Esophagus squamous epithelium (tissue), 5 donors: ENCODE measurements at places on chromosomes 16 and 17.

DNA sequence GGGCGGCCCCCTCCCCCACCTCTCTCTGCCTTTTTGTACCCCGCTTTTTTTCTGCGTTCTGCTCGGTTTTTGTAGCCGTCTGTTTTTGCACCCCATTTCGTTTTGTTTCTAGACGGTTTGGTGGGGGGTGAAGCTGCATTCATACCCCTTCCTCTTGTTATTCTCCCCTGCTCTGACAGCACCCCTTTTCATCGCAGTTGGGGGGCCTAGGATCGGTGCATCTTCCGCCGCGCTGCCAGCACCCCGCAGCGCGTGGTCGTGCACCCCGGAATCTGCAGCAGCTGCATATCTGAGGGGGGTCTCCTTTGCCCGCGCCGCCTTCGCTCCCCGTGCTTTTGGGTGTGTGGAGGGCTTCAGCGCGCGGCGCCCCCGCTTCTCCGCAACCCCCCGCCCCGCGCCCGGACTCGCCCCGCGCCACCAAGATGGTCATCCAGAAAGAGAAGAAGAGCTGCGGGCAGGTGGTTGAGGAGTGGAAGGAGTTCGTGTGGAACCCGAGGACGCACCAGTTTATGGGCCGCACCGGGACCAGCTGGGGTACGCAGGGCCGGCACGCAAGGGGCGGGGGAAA is 455 bp downstream of the ATP1B2 start:
- no peak for DNase-seq

DNA sequence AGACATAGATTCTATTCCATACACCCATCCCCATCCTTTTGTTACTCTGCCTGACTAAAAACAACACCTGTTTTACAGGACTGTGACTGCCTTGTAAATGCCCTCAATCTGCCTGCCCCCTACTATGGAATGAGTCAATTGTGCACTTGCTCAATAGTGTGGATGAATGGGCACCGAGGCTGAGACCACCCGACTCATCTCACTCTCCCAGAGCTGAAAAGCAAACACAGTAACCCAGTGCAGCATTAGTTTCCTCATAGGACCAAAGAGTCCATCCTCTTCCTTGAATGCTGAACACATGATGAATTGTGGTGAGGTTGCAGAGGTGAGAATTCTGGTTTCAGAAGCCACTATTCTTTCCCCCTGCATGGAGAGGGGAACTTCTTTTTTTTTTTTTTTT is 233.7 kb downstream of the ZFHX3 start:
- DNase-seq, result no peak

DNA sequence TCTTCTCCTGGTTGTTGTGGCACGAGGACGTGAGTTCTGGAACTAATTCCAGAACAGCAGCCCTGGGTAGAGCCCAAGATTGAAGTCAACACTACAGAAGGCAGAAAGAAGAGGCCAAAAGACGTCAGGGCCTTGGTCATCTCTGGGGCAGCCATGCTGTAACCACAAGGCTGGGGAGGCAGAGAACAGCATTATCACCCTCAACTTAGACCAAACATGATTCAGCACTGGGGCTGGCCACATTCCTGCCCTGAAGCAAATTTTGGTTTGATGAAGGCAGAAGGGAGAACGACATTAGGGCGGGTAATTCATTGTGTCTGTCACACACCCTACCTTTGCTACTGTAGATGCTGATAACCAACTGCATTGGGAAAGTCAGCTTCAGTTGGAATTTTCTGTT is 9.7 kb upstream of the ALOX15B start:
- no peak for DNase-seq

- DNase-seq, result no peak
These were observed 221.7 kb upstream of the MPHOSPH6 start for GRCh38 chr16:82391690-82392089.

GRCh38 chr17:8791910-8792270 is 7.3 kb downstream of the MFSD6L start:
- no peak for DNase-seq

DNA sequence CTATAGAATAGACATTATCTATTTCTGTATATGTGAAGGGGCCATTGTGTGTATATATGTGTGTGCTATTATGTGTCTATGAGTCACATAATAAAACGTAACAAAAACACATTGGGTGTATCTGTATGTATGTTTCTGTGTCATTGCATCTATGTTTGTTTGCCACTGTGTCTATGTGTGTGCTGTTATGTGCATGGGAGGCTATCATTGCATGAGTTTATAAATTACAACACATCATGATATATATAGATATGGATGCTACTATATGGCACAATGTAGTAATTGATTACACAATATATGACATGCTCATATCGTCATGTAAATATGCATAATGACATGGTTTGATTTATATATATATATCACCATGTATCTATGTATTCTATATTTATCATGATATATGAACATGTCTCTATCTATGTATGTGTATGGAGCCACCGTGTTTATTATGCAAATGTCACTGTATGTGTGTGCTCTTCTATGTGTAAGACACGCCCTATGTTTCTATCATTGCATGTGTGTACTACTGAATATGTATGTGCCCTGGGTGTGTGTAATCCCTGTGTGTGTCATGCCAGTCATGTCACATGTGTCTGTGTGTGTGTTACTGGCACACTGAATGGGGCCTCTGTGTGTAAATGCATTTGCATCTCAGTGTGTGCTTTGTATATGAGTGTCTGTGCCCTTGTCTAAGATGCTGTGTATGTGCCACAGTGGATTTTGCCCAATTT is 1.4 kb upstream of the TSPOAP1 start:
- DNase-seq, result no peak

- no peak for DNase-seq
These were observed 8.5 kb upstream of the CBFA2T3 start for GRCh38 chr16:88985521-88985920.
